ENCODE measurements at places on chromosomes 12 and 14.

- DNase-seq = peak; percentile 13
Observed at GRCh38 chr12:51217133-51217967, 512 bp downstream of the POU6F1 start.

- DNase-seq = no peak
Observed at GRCh38 chr14:50338587-50338986, 26.5 kb downstream of the DMAC2L start.

- no peak for DNase-seq
Observed at GRCh38 chr14:103370087-103370486, 15.1 kb upstream of the MARK3 start.

- no peak for DNase-seq
Observed at GRCh38 chr12:39426636-39427240, 16.2 kb downstream of the KIF21A start.

DNA sequence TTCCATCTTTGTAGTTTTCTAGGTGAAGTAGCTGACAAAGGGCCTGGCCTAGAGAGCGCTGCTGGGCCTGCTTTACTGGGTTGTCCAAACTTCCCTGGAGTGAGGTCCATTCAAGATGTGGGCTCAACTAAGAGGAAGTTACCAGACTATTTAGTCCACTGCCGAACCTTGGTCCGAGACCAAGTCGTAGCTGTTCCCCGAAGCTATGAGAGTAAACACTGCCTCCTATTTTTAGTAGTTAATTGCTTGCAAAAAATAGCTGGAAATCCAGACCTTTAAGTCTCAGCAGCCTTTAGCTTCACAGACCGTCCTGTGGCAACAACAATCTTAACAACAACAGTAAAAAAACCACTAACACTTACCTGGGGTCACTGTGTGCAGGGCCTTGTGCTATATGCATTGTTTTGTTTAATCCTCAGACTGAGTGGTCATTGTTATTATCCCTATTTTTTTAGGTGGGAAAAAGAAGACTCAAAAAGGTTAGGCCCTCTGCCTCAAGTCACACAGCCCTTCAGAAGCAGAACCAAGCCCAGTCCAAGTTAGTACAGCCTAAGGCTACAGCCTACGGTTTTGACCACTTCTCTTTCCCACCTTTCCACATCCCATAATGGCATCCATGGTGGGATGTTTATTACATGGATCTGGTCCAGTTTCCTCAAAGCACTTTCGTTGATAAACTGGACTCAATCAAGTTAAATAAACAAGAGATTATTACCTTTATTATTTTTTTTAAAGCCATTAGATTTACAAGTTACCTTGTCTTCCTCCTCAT lies 30.6 kb downstream of the SOCS2 start:
- no peak for DNase-seq

All from stimulated activated CD4-positive, alpha-beta T cell treated with anti-CD3 and anti-CD28 coated beads, TNF-alpha, amount 100 ng/mL, for 1 hour (primary cell).